NCI-H748 treated with DMSO at 0.1 percent for 48 hours (cell line): ENCODE measurements at places on chromosomes 13 and 19.

DNA sequence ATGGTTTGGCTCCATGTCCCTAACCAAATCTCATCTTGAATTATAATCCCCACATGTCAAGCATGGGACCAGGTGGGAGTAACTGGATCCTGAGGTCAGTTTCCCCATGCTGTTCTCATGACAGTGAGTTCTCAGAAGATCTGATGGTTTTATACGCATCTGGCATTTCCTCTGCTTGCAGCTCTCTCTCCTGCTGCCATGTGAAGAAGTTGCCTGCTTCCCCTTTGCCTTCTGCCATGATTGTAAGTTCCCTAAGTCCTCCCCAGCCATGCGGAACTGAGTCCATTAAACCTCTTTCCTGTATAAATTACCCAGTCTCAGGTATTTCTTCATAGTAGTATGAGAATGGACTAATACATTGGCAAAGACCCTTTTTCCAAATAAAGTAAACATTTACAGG, 96.8 kb downstream of the TSHZ3 start:
- DNase-seq, result no peak

DNA sequence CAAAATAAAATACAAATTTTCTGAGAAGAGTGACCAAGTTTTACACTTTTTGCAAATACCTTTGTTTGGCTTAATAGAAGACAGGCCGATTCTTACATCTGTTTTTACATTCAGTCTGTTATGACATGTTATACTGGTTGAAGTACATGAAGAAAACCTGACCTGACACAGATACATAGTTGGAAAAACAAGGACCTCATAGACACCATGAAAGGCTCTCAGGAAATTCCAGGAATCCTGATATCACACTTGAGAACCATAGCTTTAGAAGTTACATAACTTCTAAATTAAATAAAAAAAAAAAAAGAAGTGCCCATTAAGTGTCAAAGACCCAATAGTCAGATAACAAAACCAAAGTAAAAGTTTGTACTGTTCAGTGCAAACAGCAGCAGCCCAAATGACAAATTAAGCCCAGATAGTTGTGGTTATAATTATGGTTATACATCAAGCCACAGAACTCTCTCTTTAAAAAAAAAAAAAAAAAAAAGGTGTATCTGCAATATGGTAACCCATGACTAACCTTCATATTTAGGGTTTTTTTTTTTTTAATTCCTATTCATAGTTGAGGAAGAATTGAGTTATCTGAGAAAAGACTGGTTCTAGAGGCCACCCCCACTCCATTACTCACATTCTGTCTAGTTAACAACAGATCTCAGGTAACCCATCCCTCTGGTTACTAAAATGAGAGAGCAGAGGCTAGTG, 19.8 kb downstream of the RBM26 start:
- DNase-seq, result no peak

GRCh38 chr19:7701654-7702457, at the start of gene FCER2:
TSS of gene FCER2 (minus strand) at chr19:7702131. CDS start at chr19:7699760, 2,371 bp downstream.
- DNase-seq, result no peak

- peak; percentile 33 for DNase-seq
Measured at GRCh38 chr19:42634409-42635232, 39.9 kb upstream of the CEACAM8 start.

GRCh38 chr13:29490561-29490885, 105.0 kb downstream of the SLC7A1 start:
- DNase-seq, result no peak

DNA sequence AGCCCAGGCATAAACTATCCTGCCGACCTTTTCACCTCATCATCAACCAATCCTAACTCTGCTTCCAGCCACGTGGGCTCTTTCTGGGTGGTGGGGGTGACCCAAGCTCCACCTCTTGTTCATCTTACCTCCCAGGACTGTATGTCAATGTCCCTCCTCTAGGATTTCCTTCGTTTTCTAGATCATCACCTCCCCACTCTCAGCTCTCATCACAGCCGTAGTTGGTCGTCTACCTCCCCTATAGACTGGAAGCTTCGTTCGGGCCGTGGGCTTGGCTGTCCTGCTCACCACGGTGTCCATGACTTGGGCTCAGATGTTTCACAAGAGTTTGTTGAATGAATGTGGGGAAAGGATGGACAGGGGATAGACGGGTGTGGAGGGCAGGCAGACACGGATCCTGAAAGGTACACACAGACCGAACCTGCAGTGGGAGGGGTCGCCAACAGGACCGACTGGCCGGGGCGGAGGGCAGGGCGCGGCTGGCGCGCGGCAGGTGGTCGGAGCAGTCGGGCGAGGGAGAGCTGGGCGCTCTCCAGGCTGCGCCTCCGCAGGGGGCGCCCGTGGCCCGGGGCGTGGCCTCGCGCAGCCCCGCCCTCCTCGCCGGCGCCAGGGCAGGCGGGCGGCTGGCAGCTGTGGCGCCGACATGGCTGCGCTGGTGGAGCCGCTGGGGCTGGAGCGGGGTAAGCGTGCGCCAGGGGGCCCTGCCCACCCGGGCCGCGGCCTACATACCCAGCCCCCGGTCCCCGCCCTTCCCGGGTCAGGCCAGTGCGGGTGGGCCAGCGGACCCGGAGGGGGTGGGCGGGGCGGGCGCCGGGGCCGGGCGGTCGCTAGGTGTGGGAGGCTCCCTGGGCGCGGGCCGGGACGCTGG, at the start of gene LIN7B:
Gene LIN7B (plus strand): TSS at position 609 of the 868 bp plus-strand sequence. CDS start 35 bp downstream, at position 644.
- DNase-seq, result peak; percentile 77

- DNase-seq, result no peak
Measured at GRCh38 chr19:47002853-47003610, 16.6 kb upstream of the NPAS1 start.

GRCh38 chr19:11435833-11436313, 438 bp downstream of the PRKCSH start:
- no peak for DNase-seq

DNA sequence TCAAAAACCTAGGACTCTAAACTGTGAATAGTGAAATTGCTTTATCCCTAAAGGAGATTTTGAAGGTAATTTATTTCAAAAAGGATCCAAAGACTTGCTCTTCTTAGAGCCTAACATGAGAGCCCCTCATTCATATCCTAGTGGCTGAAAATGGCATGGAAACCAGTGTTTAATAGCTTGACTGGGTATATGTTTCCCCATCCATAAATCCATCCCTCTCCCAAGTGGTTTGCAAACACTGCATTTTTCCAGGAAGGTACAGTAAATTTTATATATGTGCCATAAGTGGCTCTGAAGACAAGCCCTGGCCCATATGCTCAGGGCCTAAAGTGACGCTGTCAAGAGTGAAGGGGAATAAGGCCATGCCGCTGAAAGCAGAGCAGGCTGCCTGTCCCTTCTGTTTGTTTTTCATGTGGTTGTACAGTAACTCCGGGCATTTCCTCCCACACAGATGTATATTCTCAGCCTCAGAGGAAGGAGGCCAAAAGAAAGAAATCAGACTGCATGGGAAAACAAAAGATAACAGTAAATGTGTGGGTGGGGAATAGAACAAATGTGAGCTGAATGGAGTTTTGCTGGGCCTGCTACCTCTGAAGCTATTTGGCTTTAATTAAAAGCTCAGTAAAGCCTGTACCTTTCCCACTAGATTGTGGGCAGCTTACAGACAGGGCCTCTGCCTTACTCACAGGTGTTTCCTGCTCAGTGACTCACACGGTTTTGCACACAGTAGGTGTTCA, 181.9 kb downstream of the PCDH9 start:
- no peak for DNase-seq

- no peak for DNase-seq
Measured at GRCh38 chr13:101026736-101027398, 352.3 kb upstream of the TMTC4 start.

DNA sequence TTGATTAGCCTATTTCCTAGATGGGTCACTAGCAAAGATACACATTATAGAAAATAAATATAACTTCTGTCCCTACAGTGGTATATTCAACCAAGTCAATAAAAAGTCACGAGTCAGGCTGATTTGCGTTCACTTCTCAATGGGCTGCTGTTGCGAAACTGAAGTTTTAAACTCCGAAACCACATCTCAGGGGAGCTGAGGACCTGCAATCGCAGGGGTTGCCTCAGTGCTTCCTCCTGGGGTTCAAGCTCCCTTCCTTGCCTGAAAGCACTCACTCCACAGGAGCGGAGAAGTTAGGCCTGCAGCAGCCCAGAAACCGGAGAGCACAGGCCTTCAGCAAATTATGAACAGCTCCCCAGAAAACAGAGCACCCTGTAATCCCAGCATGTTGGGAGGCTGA, 39.6 kb downstream of the RAB20 start:
- no peak for DNase-seq

DNA sequence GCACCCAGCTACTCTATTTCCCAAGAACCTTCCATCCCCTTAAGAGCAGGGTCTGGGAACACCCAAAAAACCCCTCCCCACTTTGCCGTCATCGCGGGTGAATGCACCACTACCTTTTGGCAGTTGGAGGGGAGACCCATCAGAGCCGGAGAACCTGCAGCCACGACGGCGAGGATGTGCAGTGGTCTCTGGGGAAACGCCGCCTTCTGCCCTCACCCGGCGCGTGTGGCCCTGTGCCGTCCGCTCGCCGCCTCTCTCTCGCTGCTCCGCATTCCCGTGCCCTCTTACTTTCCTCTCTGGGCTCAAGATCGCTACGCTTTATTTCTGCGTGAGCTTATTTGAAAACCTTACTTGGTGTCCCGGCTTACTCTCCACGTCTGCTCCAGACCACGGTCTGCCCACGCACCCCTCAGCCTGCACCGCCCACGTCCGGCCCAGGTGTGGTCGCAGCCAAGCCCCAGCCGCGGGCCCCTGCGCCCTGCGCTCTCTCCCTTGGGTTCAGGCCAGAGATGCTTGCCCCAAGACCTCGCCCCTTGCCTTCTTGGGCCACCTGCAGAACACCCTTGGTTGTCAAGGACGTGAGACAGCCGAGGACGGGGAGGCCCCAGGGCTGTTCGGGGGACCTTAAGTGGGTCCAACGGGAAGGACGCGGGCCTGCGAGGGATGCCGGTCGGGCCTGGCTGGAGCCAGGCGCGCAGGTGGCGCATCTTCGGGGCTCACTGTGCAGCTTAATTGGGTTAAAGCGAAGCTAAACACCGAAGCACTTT, 2.0 kb upstream of the MAB21L1 start:
- no peak for DNase-seq

DNA sequence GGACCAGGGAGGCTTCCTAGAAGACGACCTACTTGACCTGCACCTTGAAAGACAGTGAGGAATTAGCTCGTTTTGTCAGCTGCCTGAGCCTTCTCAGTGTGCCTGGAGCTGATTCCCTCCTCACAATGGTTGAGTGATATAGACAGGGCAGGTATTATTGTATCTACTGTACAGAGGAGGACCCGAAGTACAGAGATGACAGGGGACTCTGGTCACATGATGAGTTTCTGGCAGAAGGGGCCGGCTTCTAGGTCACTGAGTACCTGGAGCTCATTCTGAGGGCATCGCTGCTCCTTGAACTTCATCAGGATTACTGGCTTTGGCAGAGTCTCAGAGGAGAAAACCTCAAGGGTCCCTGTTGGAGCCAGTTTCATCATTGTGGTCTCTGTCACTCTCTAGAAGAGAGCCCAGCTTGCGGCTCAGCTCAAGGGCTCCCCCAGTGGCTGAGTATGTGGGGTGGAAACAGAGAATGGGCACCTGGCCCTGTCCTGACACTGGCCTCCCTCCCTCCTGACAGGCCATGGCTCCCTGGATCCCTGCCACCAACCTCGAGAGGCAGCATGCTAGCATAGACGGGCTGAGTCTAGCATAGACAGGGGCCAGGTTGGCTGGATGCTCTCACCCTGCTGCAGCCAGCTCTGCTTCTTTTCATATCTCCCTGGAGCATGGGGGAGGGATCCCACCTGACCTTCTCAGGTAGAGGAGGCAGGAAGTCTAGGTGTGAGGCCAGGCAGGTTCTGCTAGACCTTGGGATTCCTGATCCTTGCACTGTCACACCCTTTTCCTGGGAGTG, 38.7 kb downstream of the NFIX start:
- no peak for DNase-seq

DNA sequence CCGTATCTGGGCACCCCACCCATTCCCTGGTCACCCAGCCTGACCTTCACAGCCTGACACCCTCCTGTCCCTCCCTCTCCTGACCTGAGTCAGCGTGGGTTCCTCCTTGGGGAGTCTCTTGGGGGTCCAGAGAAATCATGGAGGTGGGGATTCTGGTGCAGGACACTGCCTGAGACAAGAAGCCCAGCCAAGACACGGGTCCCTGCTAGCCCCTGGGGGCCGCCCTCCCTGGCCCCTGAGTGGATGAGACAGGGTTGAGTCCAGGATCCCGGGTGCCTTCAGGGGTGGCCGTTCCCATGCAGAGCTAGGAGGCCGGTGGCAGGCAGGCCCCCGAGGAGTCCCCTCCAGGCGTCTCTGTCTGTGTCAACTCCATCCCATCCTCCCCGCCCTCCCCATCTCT, 1.6 kb downstream of the MAP2K7 start:
- DNase-seq, result no peak

- no peak for DNase-seq
Measured at GRCh38 chr19:18967358-18968146, 26.5 kb upstream of the HOMER3 start.

DNA sequence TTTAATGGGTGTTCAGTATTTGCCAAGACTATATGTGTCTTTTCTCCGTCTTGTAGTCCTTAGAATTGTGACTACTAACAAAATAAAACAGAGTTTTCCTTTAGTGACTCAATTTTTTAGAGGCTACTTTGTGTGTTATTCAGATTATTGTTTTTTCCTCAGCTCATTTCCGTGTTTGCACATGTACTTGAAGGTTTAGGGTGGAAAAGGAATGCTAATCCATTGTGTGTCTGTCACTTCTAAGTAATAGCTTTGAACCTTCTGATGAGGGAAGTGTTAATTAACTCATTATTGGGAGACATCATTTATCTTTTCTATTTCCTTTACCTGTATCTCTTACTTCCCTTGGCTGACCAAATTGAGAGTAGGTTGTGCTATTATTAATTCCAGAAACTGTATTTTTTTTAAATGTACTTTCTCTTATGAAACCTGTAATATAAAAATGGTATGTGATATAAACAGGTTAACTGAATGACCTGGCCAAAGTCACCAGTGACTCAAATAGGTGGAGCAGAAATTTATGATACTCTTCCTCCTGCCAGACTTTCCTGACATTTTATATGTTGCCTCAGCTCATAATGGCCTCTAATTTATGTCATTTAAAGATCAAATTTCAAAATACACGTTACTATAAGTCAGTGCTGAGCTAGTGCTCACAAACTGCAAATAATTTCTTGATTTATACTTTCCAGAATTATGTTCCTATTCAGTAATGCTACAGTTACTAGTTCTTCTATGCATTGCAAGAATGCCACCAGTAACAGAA, 88.8 kb downstream of the LMO7 start:
- peak; percentile 74 for DNase-seq

GRCh38 chr13:113491418-113491883, 940 bp upstream of the DCUN1D2 start:
- DNase-seq, result peak; percentile 11

DNA sequence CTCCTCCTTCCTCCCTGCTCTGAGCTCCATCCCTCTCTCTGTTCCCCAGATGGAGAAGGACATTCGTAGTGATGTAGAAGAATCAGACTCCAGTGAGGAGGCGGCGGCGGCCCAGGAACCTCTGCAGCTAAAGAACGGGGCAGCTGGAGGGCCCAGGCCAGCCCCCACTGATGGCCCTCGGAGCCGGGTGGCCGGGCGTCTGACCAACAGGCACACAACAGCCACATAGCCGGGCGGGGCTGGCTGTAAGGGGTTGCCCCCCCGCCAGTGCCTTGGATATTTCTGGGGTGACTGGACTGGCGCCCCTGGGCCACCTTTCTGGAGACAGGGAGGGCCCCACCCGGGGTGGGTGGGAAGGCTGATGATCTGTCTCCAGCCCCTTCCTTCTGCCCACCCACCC, 46.3 kb downstream of the CD320 start:
- no peak for DNase-seq

GRCh38 chr19:28764066-28764465, 448.9 kb downstream of the UQCRFS1 start:
- no peak for DNase-seq
